ENCODE measurements at places on chromosomes 16 and 17.

DNA sequence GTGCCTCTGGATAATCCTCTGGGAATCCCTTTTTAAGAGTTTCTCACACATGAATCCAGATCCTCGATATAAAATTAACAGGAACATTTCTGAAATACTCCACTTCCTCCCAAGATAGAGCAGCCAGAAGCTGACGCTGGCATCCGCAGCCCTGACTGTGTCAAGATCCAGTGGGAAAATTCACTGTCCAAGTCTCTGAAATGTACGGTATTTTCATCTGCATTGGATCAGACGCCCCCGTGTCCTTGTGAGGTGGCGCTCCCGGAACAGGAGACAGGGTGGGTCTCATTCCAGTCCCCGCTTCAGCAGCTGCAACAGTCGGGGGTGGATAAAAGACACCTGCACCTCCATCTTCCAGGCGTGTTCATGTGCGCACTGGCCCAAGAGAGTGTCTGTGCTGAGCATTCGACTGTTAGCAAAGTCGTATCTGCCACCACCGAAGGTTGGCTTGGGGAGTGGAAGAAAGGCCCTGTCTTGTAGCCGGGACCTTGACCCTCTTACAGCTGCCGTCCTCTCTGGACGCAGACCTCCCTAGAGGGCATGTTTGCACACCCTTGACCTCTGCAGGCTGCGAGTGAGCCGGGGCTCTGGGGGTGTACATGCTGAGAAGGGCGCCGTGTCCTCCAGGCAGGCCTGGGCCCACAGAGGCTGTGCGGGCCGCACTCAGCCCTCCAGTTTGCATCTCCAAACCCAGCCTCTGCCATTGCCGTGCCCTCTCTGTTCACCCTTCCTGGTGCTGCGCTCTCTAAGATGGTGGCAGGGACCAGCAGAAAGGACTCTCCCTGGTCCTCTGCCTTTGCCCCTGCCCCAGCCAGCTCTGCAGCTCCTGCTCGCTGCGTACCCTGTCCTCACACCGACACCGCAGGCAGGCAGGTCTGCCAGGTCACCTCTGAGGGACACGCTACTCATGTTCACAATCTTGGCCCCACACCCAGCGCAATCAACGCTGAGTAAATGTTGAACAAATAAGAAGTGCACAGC is 72.0 kb upstream of the CHMP6 start:
- DNase-seq, result no peak

GRCh38 chr17:37123941-37124820 is 175.4 kb downstream of the AATF start:
- no peak for DNase-seq

GRCh38 chr16:58684354-58685083 is at the start of gene SLC38A7:
Gene SLC38A7 (minus strand): TSS chr16:58684770. CDS start chr16:58680126, 4,644 bp downstream.
- DNase-seq, result peak; percentile 8

DNA sequence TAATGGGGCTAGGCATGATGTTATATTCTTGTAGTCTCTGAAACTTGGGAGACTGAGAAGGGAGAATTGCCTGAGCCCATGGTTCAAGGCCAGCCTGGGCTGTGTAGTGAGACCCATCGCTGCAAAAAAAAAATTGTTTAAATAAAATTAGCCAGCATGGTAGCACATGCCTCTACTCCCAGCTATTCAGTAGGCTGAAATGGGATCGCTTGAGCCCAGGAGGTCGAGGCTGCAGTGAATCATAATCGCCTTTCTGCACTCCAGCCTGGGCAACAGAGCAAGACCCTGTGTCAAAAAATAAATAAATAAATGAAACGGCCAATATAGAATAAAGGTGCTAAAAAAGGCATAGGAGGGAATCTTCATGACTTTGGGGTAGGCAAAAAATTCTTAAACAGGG is 13.9 kb upstream of the SLX4 start:
- DNase-seq, result no peak

GRCh38 chr17:28342313-28342712 is 6.8 kb downstream of the TNFAIP1 start:
- DNase-seq, result no peak

- DNase-seq, result no peak
These were observed 155.3 kb downstream of the AIPL1 start for GRCh38 chr17:6279659-6280058.

DNA sequence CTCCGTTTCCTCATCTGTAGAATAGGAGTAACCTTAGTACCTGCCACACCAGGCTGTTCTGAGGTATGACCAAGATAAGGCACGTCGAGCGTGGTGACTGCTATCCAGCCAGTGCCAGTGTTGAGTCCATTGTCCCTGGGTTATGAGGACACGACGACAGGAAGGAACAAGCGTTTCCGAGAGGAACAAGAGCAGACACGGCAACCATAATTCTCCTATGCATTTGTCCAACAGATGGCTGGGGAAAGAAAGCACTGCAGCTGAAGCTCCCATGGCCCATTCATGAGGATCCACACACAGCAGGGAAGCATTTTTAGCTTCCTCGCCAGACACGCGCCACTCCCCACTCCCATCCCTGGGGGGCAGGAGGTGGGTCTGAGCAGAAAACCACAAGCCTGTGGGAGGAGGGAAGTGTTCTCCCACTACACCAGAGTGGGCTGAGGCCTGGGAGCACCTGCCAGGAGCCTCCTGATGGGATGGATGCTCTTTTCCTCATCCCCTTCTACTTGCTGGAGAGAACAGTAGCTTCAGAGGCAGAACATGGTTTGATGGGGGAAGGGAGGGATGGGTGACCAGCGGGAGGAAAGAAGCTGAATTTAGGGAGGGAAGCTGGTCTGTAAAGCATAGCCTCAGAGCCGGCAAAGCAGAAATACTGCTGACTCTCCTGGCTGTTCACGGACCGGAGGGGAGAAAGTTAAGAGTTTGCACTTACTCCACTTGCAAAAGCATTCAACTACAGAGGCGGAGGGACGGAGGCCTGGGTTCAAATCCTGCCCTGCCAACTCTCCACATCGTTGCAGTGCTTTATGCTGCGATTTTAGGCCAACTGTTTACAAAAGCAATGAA is 2.7 kb downstream of the COTL1 start:
- no peak for DNase-seq

DNA sequence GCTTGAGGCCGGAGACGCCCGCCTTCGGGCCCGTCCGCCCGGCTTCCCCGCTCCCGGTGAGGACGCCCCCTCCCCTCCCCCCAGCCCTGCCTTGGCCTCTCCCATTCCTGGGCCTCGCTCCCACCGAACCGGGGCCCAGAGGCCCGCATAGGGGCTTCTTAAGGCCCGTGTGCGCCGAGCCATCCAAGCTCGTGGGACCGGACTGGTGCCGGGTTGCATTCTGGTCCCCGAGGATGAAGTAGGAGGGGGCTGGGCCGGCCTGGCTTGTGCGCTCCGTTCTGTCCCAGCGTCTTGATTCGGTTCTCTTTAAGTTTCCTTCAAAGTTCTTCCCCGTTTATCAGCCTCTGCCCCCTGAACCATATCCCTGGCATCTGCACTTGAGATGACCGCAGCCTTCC is 488 bp downstream of the SENP3 start:
- DNase-seq, result no peak

GRCh38 chr16:86528061-86528929 is 18.0 kb downstream of the FOXF1 start:
- no peak for DNase-seq

DNA sequence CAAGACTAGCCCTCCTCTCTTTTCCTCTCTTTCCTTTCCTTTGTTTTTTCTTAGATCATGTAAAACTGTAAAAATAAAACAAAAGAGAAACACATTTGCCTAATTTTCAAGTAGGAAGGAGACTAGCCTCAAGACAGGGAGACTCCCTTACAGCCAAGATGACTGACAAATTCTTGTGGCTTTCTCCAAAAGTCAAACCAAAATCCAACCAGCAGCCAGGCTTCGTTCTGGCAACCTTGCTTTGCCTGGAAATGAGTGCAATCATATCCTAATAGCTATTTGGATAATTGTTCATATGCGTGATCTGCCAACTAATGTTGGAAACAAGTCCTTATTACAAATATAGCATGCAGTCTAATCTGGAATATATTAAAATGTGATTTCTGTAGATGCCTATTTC is 868.9 kb upstream of the SOX9 start:
- DNase-seq, result peak; percentile 22

DNA sequence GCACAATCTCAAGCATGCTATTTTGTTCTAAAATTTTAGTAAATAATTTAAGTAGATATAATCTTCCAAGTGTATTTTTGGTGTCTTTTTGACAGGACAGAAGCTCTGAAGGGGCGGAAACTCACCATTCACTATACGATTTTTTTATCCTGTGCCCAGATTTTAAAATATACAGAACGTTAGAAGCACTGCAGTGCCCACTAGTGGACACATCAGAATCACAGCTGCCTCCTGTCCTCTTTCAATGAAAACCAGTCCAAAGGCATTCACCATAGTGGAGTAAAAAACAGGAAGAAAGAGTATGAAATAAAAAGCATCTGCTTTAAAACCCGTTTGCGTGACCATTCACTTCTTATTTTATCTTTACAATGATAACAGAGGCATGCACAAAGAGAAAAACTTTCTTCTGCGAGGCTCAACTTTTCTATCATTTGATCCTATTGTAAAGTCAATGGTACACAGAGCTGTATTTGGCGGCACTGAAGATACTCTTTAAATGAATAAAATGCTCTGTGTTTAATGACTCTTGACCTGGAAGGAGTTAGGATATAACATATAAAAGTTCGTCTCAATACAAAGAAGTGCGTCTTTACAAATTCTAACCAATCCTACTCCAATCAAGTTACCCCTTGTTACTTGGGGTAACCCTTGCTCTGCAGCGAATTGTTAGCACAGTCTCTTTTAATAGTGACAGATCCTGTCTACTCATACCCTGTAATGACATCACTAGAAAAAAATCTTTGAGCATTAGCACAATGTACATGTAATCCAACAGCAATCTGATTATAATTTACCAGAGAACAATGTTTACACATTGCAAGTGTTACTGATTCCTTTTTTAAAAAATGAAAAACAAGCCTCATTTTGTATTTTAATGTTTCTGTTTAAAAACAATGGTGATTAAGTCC is 339.8 kb upstream of the PSMD7 start:
- DNase-seq, result peak; percentile 18

DNA sequence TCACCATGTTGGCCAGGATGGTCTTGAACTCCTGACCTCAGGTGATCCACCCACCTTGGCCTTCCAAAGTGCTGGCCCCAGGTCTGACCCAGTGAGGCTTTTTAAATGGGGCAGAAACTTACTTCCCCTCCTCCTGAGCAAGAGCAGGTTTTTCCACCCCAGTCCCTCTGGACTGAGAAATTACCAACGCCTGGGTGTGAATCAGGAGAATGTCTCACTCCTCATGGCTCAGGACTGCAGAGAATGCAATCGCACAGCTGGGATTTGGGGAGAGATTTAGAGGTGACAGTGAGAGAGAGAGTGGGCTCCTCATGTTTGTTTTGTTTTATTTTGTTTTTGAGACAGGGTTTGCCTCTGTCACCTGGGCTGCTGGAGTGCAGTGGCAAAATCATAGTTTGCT is 203.6 kb downstream of the RAB11FIP4 start:
- DNase-seq, result no peak

- DNase-seq, result no peak
These were observed 2.9 kb downstream of the KRT39 start for GRCh38 chr17:40963838-40964237.

DNA sequence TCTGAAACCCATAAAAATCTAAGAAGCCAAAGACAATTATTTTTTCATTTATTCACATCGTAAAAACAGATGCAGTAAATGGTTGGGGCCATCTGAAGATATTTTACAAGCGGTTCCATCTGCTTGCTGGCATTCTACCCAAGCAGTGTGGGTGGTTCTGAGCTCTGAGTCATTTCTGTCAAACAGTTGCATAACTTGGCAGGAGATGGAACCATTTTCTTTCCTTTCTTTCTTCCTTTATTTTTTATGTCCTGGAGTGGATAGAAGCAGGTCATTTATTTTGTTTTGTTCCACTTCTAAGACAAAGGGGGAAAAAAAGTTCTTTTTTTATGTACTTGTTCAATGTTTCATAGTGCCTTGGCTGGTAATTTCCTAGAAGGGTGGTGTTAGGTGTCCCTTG is 1151.9 kb upstream of the GOT2 start:
- DNase-seq, result no peak

- DNase-seq, result no peak
These were observed 1410.9 kb upstream of the CDH8 start for GRCh38 chr16:63447121-63447520.

- DNase-seq, result peak; percentile 57
These were observed 9.4 kb upstream of the NPTX1 start for GRCh38 chr17:80485846-80486245.
